Activated CD8-positive, alpha-beta T cell treated with anti-CD3 and anti-CD28 coated beads for 36 hours (primary cell): ENCODE measurements at places on chromosomes 11 and 22.
A peak's percentile ranks its signal among the peaks of the same experiment; 100 is the strongest.

DNA sequence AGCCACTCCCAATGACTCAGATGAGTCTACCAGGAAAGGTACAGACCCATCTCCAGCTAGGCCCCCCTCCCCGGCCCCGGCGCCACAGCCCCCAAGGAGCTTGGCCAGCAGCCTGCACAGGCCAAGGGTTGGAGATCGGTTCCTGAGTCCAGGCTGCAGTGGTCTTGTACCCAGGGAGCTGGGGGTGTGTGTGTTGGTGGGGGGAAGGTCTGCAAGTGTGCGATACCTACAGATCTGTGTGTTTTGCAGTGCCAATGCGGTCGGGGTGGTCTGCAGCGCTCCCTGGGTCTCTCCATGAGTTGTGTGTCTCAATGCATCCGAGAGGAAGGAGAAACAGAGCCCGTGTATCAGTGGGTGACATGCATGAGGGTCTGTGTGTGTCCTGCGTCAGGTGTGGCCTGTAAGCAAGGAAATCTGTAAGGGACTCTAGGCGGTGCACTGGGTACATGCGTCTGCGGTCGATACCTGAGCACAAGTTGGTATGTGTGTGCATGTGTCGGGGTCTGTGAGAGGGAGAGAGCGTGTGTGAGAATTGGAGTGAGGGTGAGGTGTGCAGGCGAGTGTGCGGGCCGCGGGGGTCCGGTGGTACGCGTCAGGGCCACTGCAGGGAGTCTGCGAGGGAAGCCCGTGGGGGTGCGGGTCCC, 645 bp downstream of the CDC42BPG start:
- DNase-seq = no peak

GRCh38 chr22:39144101-39144767, 8.2 kb downstream of the CBX7 start:
- peak; percentile 66 for DNase-seq

DNA sequence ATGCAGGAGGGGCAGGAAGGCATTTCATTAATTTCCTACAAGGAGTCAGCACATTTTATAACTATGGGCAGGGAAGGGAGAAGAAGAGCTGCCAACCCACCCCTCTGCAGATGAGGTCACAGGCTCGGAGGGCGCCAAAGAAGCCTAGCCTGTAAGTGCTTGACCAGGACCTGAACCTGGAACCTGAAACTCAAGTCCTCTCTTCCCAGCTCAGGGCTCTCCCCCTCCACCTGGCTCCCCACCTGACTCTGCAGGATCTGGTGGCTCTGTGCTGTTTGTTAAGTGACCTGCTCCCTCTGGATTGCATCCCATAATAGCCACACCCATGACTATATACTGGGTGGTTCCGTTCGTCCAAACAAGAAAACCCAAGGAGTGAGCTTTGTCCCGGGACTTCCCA, 27.3 kb downstream of the SCGB1A1 start:
- no peak for DNase-seq

- DNase-seq = no peak
Observed at GRCh38 chr11:34994854-34995253, 78.4 kb downstream of the PDHX start.

DNA sequence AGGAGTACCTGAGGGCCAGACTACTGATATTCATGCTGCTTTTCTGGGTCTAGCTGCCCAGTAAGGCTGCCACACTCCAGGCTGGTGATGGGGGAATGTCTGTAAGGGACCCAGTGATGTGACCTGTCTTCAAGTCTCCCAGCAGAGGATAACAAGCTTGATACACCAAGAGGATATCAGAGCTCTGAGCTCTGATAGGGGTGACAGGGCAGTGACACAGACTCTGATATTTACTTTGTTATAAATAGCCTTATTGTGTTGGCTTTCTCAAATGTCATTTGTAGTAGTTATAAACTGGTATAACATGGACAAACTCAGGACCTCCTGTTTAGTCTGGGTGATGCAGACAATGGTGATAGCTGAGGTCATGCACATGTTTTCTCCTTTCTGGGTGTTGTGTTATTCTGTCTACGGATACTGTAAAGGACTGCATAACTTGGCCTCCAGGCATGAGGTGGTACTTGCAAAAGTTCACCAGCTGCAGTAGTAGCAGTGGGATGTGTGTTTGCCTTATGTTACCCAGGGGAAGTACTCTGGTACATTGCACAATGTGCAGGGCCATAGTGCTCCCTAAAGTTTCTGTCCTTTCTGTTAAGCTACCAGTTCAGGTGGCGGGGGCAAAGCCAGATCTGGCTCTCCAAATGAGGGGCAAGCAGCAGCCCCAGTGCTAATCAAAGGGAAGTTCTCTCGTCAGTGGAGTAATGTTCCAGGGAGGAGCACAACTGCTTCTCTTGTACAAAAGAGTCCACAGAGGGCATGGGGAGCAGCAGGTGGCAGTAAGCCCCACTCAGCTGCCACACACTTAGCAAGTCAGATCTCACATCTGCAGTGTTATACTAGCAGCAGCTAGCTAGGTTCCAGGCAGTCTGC, 812.2 kb downstream of the JRKL start:
- DNase-seq = no peak

DNA sequence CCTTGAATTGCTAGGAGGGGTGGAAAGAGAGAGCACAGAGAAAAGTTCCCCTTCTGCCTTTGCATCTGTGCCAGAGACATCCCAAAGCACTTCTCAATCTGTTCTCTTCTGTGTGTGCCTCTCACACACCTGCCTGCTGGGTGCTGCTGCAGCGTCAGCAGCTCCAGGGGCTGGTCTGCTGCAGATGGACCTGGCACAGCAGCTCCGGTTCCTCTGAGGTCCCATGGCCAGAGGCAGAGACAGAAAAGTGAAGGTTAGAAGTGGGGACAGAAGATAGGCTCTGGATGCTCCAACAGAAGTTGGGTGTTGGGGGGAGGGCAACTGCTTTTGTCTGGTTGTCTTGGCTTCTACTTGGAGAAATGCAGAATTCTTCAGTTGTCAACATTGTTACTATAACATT, 48.9 kb upstream of the KIRREL3 start:
- no peak for DNase-seq

DNA sequence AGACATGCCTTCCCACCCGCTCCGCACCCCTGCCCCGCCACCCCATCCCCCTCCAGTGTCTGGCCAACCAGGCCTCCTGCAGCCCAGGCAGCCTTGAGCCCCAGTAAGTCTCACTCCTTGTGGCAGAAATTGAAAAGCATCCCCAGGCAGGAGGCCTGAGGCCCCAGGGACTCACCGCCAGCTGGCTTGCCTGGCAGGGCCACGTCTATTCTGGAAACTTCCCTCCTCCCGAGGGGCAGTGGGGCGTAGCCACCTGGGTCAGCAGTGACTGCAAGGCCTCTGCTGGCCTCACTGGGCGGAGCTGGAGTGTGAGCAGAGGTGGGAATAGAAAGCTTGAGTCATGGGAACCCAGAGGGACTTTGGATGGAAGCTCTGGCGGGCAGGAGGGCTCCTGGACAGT, 26.3 kb downstream of the ANO1 start:
- DNase-seq = no peak

- DNase-seq = no peak
Observed at GRCh38 chr11:130209128-130209932, 49.7 kb downstream of the ST14 start.
